ENCODE measurements at places on chromosomes 1 and 21.
A peak's percentile ranks its signal among the peaks of the same experiment; 100 is the strongest.

DNA sequence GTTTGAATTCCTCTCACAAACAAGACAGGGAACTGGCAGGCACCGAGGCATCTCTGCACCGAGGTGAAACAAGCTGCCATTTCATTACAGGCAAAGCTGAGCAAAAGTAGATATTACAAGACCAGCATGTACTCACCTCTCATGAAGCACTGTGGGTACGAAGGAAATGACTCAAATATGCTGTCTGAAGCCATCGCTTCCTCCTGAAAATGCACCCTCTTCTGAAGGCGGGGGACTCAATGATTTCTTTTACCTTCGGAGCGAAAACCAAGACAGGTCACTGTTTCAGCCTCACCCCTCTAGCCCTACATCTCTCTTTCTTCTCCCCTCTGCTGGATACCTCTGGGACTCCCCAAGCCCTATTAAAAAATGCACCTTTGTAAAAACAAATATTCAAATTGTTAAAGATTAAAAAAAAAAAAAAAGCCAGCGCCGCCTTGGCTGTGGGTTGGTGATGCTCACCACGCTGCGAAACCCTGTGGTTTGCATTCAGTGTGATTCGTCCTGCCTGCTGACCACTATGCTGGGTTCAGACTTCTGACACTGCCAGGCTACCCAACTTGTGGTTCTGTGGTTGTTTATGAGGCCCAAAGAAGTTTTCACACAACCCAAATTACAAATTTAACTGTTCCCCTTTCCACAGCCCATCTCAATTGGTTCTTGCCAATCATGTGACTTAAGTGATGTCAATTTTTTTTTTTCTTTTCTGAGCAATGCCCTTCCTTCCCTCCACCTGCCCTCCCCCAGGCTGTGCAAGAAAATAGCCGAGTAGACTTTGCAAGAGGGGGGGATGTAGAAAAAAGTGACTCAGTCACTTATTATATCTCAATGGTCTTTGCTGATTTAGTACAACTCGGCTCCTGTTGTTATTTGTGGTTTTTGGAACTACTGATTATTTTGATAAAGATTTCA is at the start of gene RUNX1:
Gene RUNX1 (minus strand): TSS at position 597 of the 912 bp plus-strand sequence.
- DNase-seq, result peak; percentile 59

GRCh38 chr1:211258310-211258755 is 833 bp upstream of the RCOR3 start:
- peak; percentile 40 for DNase-seq

DNA sequence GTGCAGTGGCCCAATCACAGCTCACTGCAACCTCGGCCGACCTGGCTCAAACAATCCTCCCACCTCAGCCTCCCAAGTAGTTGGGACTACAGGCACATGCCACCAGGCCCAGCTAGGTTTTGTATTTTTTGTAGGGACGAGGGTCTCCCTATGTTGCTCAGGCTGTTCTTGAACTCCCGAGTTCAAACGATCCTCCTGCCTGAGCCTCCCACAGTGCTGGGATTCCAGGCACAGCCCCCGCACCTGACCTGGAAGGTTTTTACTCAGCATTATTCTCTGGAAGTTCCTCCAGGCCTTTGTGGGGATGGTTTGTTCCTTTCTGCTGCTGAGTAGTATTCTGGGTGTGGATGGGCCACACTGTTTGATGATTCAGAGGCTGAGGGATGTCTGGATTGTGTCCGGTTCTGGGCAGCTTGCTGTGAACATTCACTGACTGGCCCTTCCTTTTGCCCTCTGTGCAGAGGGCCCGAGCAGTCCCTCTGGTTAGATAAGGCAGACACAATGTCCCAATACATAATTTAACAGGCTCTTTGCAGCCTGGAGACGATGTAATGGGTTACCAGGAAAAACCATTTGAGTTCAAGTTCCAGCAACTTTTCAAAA is 6.0 kb upstream of the TRAPPC10 start:
- no peak for DNase-seq

DNA sequence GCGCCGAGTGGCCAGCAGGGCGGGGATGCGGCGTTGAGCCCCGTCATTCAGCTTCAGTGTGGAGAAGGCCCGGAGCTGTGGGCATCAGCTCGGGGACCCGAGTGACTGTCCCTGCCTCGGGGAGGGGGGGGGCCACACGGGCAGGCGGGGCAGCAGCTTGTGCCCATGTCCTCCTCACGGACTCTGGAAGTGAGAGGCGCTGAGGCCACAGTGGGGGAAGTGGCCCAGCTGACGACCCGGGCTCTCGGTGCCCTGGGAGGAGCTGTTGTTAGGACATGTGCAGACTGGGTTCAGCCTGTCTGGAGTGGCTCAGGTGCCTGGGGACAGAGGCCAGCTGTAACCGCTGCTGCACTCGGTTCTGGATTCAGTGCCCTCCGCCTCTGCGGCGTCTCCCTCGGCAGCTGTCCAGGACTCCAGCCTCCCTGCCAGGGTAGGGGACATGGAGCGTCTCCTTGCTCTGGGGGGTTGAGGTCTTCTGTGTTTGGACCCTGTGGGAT is 71.1 kb downstream of the SKI start:
- DNase-seq, result no peak

GRCh38 chr1:50358962-50359361 is 64.3 kb downstream of the DMRTA2 start:
- no peak for DNase-seq

- DNase-seq, result no peak
Measured at GRCh38 chr1:16155537-16156410, at the start of gene EPHA2. Gene EPHA2, minus strand, starts transcription at chr1:16156069. Its CDS starts 137 bp downstream, at chr1:16155932.

DNA sequence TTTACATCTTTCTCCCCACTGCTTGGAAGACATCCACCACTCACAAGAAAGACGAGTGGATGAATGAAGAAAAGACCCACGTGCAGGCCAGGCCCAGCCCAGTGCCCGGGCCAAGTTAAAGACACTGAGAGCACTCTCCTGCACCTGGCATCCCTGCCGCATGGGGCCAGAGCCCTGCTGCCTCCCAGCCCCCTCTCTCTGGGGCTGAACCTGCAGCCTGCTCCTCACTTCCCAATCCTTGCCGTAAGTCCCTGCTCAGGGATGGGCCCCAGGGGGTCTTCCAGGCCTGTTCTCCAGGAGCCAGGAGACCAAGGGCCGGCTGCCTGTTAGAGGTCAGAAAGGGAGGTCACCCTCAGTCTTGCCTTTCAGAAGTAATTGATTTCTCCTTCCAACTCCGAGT is 168.5 kb upstream of the ZC3H12A start:
- DNase-seq, result no peak

GRCh38 chr1:240295811-240296210 is 204.1 kb downstream of the FMN2 start:
- no peak for DNase-seq

GRCh38 chr1:184792450-184792969 is 37.9 kb upstream of the EDEM3 start:
- DNase-seq, result no peak

- DNase-seq, result no peak
Measured at GRCh38 chr21:32867597-32867996, 96.0 kb upstream of the PAXBP1 start.

Data from memory B cell (primary cell).